Immature natural killer cell (primary cell): ENCODE measurements at places on chromosomes 5 and 9.

GRCh38 chr5:177482359-177482795 is 8.9 kb upstream of the DBN1 start:
- no peak for DNase-seq

- no peak for DNase-seq
Measured at GRCh38 chr5:158020555-158021418, 161.8 kb upstream of the CLINT1 start.

DNA sequence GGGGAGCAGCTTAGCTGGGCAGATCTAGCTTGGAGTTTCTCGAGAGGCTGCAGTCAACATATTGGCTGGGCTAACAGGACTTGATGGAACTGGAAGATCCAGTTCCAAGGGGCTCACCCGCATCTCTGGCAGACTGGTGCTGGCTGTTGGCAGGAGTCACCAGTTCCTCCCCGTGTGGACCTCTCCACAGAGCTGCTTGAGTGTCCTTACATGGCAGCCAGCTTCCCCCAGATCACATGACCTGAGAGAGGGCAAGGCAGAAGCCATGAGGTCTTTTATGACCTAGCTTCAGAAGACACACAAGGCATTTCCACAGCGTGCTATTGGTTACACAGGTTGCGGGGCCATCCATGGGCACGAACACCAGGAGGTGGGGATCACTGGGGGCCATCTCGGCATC is 26.4 kb upstream of the RXRA start:
- no peak for DNase-seq

DNA sequence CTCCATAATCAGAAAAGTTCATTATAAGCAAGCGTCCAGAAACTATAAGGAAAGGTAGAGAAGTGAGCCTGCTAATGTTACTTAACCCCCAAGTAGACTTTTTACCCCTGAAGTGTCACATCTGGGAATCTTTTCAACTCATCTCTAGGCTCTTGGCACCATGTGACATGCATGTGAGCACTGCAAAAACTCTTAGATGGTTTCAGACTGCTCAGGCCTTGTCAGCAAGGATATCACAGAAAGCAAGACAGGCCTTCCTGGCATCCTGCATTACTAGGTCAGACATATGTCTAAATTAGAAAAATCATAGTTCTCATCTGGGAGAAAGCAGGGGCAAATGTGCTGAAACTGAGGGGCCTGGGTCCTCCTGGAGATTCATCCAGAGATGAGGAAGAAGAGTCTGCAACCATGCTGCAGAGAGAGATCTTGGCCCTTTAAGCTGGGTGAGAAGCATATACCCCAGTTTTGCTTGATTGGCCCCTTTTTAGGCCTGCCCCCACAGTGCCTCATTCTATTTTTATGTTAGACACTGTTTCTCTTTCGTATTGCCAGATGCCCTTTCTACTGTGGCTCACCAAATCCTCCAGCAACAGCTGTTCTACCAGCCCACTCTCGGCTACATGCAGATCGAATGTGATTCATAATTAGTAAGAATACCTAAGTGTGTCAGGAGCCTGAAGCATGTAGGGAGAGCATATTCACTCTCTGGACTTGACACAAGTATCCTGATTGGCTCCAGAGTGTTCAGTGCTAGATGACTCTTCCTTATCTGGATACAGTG is 19.0 kb downstream of the TMEM8B start:
- DNase-seq, result no peak

- no peak for DNase-seq
Measured at GRCh38 chr9:104456831-104457230, 47.2 kb upstream of the OR13F1 start.

- DNase-seq, result no peak
Measured at GRCh38 chr9:98092613-98092931, 26.4 kb downstream of the TRIM14 start.

GRCh38 chr9:74645007-74645639 is 148.0 kb downstream of the RORB start:
- no peak for DNase-seq

DNA sequence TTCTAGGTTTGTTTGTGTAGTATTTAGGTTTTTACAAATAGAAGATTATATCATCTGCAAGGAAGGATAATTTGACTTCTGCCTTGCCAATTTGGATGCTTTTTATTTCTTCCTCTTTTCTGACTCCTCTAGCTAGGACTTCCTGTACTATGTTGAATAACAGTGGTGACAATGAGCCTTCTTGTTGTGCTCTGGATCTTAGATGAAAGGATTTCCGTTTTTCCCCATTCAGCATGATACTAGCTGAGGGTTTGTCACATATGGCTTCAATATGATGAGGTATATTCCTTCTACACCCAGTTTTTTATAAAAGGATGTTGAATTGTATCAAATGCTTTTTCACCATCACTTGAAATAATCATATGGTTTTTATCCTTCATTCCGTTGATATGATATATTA is 101.4 kb downstream of the FBXO4 start:
- DNase-seq, result no peak

- DNase-seq, result no peak
Measured at GRCh38 chr5:178404987-178405386, 172.4 kb upstream of the PHYKPL start.

GRCh38 chr9:127546125-127546832 is 65.8 kb upstream of the STXBP1 start:
- DNase-seq, result no peak

GRCh38 chr9:97359147-97359546 is 51.7 kb downstream of the CCDC180 start:
- no peak for DNase-seq

DNA sequence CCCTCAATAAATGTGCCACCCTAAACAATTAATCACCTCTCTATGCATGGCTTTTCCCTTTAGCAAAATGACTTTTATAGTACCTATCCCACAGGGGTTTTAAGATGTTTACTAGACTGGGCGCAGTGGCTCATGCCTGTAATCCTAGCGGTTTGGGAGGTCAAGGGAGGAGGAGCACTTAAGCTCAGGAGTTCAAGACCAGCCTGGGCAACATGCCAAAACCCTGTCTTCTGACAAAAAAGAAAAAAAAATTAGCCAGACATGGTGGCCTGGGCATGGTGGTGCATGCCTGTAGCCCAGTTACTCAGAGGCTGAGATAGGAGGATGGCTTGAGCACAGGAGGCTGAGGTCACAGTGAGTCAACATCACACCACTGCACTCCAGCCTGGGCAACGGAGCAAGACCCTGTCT is 13.5 kb downstream of the SH3TC2 start:
- no peak for DNase-seq

- DNase-seq, result no peak
Measured at GRCh38 chr5:159786901-159787691, 129.2 kb upstream of the ADRA1B start.

GRCh38 chr5:54990841-54991258 is 5.5 kb upstream of the ESM1 start:
- no peak for DNase-seq

DNA sequence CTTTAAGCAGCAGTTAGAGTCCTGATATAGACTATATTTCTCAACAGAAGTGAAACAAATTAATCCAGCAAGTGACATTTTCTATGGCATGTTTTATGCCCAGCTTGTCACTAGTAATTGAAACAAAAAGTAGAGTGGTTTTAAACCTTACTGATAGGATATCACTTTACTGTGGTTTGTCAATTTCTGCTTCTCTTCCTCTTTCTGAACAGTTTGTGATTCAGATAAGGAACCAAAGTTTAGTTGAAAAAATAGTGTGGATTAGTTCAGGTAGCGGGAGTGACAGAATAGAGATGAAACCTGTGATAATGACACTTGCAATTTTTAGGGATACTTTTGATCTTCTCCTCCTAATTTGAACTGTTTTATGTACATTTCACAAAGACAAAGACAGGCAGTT is 485.7 kb upstream of the EDIL3 start:
- no peak for DNase-seq
